ENCODE measurements at places on chromosomes 1 and 21.

GRCh38 chr1:61853583-61853982, 111.3 kb downstream of the PATJ start:
- DNase-seq, result no peak

- DNase-seq, result no peak
Observed at GRCh38 chr1:218390618-218391017, 45.5 kb downstream of the TGFB2 start.

DNA sequence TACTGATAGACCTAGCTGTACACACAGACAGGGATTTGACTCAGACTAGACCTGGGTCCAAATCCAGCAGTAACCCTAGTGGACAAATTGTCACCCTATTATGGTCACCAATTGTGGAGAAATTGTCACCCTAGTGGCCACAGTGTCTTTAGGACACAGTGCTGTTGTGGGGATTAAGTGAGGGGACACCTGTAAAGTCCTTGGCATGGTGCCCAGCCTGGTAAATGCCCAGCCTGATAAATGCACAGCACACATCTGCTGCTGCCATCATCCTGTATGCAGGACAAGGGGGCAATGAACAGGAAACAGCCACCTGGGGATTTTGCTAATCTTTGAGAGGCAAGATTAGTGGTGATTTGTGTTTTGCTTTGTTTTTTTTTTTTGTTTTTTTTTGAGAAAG, 2.3 kb downstream of the TMEM61 start:
- DNase-seq, result no peak

- DNase-seq, result no peak
Observed at GRCh38 chr1:175441791-175442190, 249.2 kb upstream of the KIAA0040 start.

DNA sequence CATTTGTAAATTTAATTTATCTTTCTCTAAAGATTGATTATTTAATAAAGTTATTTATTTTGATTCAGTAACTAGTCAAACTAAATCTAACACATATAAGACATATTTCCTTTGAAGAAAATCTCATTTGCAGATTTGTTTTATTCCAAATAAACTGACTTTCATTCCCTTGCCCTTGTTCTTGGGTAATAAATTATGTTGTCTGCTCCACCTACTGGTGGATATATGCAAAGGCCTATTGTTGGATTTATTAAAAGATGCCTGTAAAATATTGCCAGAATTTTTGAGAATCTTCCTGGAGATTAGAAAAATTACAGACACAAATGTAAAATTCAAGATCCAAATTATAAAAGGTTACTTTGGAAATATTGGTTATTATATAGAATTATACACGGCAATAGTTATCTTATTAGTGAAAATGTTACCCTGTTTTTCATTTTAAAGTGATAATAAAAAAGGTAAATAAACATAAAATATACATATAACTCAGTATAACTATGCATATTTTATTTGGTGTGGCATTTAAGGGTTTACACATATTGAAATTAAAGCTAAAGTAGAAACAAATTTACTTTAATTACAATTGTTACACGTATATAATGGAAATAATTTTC, 116.1 kb downstream of the SPATA17 start:
- no peak for DNase-seq

DNA sequence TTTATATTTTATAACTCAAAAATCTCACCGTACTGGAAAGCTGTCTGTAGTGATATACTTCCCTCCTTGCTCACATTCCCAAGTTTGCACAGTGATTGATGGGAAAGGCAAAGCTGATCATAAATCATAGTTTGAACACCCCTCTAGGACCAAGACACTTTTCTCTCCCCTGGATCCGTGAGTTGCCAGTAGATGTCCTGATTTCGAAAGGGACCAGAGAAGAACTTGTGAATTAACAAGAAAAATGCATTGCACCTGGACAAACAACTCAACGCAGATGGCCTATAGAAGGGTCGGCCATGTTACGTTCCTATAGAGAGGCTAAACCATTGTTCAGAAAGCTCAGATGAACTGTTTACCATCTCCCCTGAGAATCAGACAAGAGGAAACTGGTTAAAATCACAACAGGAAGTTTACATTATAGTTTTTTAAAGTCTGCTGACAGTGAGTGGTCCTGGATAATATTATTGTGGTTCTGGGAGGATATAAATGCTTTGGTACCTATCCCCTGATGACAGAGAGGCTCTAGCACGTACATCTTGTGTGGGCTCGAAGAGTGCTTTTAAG, 124.0 kb upstream of the SLC45A1 start:
- DNase-seq, result no peak

GRCh38 chr1:10992864-10993263, 19.6 kb upstream of the TARDBP start:
- DNase-seq, result no peak

- DNase-seq, result no peak
Observed at GRCh38 chr1:206905295-206906164, 8.3 kb downstream of the IL24 start.

DNA sequence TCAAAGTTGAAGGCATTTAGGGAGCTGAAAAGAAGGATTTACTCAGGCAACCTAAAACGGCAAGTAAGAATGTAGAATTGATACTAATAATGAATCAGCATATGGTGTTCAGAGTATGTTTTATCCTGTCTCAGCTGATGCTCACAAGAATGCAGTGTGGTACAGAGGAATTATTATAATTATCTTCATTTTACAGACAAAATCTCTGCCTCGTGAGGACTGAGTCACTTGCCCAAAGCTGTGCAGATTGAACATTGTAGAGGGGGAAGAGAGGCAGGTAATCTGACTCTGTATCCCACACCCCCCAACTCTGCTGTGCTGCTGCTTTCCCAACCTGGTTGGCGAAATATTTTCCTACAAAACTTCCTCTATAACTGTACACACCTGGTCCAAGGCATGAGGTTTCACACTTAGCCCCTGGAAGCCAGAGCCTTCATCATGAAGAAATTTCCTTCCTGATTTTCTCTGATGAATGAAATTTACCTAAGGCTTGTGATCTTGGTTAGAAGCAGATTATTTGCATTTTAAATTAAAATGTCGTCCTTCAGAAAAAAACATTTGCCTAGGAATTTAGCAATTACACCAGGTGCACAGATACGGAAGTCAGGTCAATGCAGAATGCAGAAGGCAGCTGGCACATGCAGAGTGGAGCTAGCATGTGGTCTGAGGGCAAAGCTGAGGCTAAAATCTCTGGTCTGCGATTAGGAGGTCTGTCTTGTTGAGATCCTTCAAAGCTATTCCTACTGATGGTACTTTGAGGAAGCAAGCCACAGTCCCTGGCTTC, 52.8 kb downstream of the DPT start:
- no peak for DNase-seq

- no peak for DNase-seq
Observed at GRCh38 chr1:167862432-167863076, 51.4 kb downstream of the ADCY10 start.

DNA sequence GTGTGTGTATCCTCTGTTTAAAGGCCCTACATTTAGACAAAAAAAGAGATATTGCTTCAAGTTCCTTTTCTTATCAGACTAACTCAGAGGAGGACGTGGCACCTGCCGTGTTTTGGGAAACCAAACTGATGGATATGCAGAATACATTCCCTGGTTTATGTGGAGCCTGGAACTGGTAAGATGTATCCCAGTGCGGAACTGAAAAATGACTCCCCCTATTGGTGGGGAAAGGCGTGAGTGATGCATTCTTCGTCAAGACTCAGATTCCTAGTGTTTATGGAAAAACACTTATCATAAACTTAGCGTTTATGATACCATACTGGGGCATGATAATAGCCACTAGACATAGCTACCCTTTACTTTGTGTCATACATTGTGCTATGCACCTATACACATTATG, 154.2 kb downstream of the ZNF326 start:
- DNase-seq, result no peak

DNA sequence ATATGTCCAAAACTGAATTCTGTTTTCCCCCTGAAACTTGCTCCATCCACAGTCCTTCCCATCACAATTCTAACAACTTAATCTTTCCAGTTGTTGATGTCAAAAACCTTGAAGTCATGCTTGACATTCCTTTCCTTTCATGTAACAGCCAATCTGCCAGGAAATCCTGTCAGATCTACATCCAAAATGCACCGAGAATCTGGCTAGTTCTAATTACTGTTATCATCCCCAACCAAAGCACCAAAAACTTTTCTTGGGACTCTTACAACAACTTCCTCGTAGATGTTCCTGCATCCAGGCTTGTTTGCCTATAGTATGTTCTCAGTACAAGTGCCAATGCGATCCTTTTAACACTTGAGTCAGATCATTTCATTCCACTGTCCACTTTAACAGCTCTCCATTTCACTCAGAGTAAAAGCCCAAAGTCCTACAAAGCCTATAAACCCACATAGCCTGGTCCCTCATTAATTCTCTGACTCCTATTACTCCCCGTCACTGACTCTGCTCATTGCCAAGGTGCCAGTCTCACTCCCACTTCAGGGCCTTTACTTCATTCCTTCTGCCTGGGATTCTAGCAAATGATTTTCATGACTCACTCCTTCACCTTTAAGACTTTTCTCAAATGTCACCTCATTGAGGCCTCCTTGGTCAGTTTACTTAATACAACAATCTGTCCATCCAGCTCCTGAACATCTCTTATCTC, 493.2 kb upstream of the NFIA start:
- DNase-seq, result no peak

- DNase-seq, result no peak
Observed at GRCh38 chr1:173484276-173484675, 7.1 kb downstream of the PRDX6 start.

- DNase-seq, result no peak
Observed at GRCh38 chr1:167565922-167566321, 12.4 kb upstream of the CREG1 start.

DNA sequence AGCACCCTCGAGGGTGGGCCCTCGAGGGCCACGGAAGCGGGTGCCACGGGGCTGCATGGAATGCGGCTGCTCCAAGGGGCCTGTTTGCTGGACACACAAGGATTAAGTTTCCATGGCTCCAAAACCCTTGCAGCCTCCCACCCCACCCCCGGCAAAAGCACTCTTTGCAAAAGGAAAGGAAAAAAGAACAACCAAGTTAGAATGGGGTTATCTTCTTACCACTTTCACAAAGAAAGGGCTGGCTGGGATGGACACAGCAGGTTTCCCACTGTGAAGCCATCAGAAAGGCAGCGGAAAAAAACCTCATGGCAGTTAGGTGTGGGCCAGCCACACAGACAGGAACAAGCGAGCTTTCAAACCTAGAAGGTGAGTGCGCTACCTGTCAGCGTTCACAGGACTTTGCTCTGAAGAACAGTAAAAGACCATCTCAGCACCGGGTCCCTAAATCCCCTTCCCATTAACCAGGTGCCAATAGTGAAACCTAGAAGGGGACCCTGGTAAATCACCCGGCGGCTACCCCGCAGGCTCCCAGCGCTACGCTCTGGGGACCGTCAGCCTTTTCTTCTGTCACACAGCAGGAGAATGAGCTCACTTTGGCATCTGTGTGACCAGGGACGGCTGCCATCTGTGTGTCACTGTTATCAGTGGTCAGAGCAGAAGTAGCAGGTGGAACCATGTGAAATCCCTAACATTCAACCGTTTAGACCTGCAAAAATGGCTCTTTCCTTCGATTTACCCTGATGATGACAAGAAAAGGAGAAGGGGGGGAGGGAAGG, 93.0 kb downstream of the SIM2 start:
- DNase-seq, result no peak

GRCh38 chr1:150156868-150157603, 7.3 kb downstream of the PLEKHO1 start:
- no peak for DNase-seq

DNA sequence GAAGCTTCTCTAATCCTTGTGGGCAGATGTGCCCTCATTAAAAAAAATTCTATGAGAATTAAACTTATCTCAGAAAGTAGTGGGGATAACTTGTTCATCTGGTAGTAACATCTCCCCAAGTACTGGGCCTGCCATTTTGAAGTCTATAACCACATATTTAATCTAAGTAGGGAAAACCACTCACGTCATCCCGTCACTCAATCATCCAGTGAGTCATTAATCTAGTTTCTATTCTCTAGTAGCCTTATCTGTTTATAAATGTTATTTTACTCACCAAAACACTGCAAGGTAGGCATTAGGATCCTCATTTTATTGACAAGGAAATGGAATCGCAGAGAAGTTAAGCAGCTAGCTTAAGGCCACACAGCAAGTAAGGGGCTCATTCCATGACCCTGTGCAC, 221.9 kb downstream of the ATG4C start:
- no peak for DNase-seq

DNA sequence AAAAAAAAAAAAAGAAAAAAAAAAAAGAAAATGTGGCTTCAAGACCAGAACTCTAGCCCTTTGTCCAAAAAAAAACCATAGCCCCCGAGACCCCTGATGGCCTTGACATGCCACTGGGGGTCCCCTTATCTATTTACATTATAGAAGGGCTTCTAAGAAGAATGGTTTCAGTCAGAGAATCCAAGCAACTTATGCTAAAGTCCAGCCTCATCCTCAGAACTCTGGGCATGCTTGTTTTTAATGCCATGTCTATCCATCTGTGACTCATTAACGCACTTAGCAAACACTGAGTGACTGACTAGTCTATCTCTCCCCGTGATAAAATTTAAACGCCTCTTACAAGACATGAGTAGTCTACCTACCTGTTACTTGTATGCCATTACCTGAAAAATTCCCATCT, 29.3 kb downstream of the ERG start:
- no peak for DNase-seq

DNA sequence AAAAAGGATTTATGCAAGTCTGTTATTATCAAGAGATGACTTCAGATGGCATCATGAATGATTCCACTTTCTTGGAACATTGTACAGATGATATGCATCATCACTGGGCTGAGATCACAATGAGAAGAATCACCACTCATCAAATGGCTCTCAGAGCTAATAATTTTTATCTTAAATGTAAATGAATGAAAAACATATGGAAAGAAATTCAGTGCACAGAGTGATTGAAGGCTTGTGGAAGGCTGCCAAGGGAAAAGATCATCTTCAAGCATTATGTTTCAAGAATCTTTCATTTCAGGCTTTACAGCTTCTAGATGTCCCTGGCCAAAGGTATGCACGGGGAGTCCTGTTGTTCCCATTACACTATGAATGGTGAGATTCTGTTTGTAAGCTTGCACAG, 955.7 kb downstream of the TTLL7 start:
- DNase-seq, result no peak

- no peak for DNase-seq
Observed at GRCh38 chr1:23524716-23525401, 6.2 kb downstream of the E2F2 start.

DNA sequence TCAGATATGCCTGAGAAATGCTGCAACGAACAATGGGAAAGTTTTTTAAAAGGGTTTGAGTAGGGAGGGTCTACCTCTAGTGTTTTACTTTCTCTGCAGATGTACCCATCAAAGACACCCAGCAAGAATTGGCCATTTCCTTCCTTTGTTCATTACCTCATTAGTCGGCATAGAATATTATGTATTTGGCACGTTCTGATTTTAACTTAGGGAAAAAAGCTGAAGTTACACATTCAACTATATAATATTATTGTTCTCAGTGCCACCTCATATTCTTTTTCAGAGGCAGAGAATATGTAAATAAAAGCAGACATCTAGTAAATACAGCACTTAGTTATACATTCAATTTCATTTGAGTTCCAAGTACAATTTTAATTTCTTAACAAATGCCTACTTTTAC, 83.7 kb upstream of the PPP2R5A start:
- no peak for DNase-seq

All from activated T-helper 1 cell treated with anti-CD3 and anti-CD28 coated beads, Interleukin-2, amount 50 U/mL, for 16 hours (primary cell).